ENCODE measurements at places on chromosomes 1 and 21. TPM values are rescaled to one million over a fixed set of nuclear protein-coding genes. Genes with fewer than 3 reads are reported as not detected.

TENT5C gene
- 123 TPM for total RNA-seq

ANGPTL3 gene
- not detected for total RNA-seq

DNA sequence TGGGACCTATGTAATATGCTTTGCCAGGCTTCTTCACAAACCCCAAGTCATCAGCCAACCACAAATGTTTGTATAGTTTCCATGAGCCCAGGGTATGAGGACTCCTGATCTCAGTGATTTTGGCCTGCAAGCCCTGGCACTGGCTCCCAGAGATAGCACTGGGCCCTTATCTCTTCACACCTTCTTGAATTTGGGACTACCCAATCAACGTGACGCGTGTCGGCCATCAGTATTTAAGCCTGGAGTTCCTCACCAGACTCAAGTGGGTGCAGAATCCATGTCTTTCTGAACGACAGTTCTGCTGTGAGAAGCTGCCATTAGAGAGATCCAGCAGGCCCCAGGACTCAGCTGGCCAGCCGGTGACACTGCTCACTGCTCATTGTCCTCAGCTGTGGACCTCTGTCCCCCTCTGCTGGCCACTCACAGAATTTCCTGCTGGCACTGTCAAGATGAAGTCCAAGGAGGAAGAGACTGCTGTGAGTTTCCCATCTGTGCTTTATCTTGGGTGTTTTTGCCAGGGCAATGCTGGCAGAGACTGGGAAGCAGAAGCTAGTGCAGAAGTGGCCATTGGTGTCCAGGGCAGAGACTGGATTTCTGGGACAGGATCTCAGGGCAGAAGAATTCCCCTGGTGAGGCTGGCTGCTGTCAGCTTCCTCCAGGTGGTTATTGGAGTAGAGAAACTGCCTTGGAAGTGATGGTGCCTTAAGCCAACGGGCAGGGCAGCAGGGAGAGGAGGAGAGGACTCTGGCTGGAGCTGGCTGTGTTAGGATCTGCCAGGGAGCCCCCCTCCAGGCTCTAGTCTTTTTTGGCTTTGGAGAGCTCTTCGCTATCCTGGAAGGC is 28.4 kb downstream of the TMCC2 start:
- no peak overlapping the region for H3K27ac ChIP-seq
- H3K4me1 ChIP-seq, result peaks cover 6% of the 10 kb centered on the region
- DNase-seq, result peak; percentile 77
- no peak overlapping the region for H3K4me3 ChIP-seq
- no peaks in the 10 kb centered on the region for H3K36me3 ChIP-seq
- H3K27me3 ChIP-seq, result no peaks in the 10 kb centered on the region

EFNA3 gene
- total RNA-seq, result 0.22 TPM

DNA sequence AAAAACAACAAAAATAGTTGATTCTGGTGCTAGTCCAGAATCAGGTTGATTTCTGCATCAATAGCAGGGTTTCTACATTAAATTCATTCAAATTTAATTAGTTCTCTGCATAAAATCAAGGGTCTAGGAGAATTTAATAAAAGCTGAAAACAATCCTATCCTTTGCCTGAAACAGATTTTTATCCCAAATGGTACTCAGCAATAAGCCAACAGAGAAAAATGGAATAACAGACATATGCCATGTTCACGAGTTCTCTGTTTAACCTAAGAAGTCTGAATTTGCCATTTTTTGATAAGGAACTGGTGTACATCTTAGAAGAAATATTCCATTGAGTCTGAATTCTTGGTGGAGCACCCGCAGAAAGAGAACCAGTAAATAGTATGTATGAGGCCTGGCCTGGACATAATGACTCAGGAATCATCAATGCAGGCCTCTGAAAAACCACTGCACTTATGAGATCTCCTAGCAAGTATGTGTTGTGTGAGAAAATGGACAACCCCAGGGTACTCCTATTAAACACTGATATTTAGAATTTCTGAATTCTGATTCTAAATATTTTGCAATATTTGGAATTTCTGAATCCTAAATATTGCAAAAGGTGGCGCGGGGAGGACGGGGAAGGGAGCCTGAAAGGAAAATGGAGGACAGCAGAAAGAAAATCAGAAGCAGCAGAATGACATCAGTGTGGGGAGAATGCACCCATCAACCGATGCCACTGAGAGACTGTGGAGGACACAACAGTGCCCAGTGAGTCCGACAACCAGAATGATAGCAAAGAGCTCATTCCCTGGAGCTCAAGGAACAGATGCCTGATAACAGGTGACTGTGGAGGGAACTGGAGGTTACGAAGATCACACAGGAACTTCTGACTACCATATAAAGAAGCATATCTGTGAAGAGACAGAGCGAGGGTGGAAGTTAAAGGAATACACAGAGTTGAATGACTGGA is 97.6 kb downstream of the APP start:
- H3K27ac ChIP-seq, result no peak overlapping the region
- H3K4me1 ChIP-seq, result peaks cover 12% of the 10 kb centered on the region
- H3K4me3 ChIP-seq, result no peak overlapping the region
- no peak for DNase-seq

GRCh38 chr1:214441119-214441518 is 110.3 kb downstream of the PTPN14 start:
- H3K4me1 ChIP-seq, result no peaks in the 10 kb centered on the region
- no peaks in the 10 kb centered on the region for H3K27me3 ChIP-seq
- no peaks in the 10 kb centered on the region for H3K36me3 ChIP-seq
- DNase-seq, result no peak

CHML gene
- 9.1 TPM for total RNA-seq

GRCh38 chr1:60031146-60031545 is 42.4 kb downstream of the C1orf87 start:
- DNase-seq, result no peak
- H3K4me3 ChIP-seq, result no peak overlapping the region
- no peaks in the 10 kb centered on the region for H3K36me3 ChIP-seq
- no peak overlapping the region for H3K27ac ChIP-seq

DNA sequence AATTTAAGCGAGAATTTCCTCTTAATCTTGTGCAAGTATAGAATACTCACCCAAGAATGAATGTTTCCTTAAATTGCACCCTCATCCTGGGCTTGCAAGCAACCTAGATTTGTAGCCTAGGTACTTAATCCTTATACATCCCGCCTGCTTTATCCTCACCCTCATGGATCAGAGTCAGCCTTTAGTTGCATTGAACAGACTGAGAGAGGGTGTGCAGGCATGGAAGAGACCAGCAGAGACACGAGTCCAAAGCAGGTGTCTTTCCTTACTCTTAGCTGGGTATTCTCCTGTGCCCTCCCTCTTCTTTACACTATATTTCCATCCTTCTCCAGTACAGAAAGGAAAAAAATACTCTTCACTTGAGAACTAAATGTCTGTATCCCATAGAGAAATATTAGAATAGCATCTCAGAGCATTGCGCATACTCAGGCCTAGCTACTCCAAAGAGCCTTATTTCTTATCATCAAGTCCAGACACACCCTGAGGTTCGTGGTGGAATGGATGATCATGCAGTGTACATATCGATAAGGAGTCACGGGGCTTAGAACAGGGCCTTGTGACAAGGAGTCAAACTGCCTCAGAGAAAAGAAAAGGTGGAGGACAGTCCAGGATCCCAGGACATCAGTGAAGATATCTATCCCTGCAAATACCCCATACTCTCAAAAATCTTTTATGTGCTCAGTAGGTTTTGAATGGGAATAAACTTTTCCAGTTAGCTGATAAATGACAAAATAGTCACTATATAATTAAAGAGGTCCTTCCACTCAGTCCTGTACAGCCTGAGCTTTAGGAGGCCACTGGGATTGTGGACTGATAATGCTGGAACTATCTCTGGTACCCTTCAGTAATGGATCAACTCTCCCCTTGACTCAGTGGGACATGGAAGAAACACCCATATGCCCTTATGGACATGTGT is 297.9 kb downstream of the GRIK1 start:
- no peaks in the 10 kb centered on the region for H3K4me1 ChIP-seq
- no peaks in the 10 kb centered on the region for H3K27me3 ChIP-seq
- no peak overlapping the region for H3K4me3 ChIP-seq
- H3K36me3 ChIP-seq, result no peaks in the 10 kb centered on the region

GRCh38 chr1:42913426-42914091 is 45.1 kb downstream of the SLC2A1 start:
- no peaks in the 10 kb centered on the region for H3K36me3 ChIP-seq
- DNase-seq, result peak; percentile 70
- H3K27ac ChIP-seq, result no peak overlapping the region
- H3K4me1 ChIP-seq, result no peaks in the 10 kb centered on the region
- no peak overlapping the region for H3K4me3 ChIP-seq

DNA sequence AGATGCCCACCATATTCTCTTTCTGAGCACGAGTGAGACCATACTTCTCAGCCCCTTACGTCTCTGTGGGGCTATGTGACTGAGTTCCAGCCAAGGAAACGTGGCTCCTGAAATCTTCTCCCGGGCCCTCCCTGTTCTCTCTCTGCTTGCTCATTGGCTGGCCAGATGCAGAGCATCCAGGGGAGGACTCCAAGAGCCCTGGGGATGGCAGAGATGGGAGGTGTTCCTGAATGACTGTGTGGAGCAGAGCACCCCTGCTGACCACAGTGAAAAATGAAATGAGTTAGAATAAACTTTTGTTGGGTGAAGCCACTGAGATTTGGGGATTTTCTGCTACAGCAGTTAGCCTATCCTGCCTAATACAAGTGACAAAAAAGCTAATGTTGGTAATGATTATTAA is 23.8 kb downstream of the KIAA0040 start:
- no peaks in the 10 kb centered on the region for H3K27me3 ChIP-seq
- no peak overlapping the region for H3K4me3 ChIP-seq
- H3K36me3 ChIP-seq, result peaks cover 88% of the 10 kb centered on the region
- no peak for DNase-seq
- no peak overlapping the region for H3K27ac ChIP-seq
- peaks cover 28% of the 10 kb centered on the region for H3K4me1 ChIP-seq

DNA sequence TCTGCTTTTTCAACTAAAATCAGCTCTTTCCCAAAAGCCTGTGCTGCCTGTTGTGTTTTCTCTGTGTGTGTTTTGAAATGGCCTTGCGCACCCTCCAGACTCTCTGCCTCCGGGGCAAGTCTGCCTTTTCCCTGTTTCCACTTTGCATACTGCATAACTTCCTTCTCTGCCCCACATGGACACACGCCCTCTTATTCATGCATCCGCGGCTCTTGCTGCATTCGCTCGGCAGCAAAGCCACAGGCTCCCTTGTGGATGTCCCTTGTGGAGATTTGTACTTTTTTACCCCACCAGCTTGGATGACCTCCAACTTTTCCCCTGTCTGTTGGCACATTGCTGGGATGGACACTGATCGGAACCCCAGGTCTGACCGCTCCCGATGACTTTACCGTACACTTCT is 147.6 kb downstream of the ADSS2 start:
- no peak overlapping the region for H3K4me3 ChIP-seq
- no peak overlapping the region for H3K27ac ChIP-seq
- peaks cover 10% of the 10 kb centered on the region for H3K4me1 ChIP-seq
- no peaks in the 10 kb centered on the region for H3K36me3 ChIP-seq
- H3K27me3 ChIP-seq, result no peaks in the 10 kb centered on the region

WNT2B gene
- total RNA-seq, result 0.33 TPM

GRCh38 chr1:114350731-114351445 is 160.1 kb downstream of the TRIM33 start:
- no peak for DNase-seq
- H3K27me3 ChIP-seq, result no peaks in the 10 kb centered on the region
- no peak overlapping the region for H3K4me3 ChIP-seq
- peaks cover 17% of the 10 kb centered on the region for H3K4me1 ChIP-seq
- H3K36me3 ChIP-seq, result no peaks in the 10 kb centered on the region
- H3K27ac ChIP-seq, result no peak overlapping the region

PLPPR4 gene
- total RNA-seq, result not detected

- H3K4me1 ChIP-seq, result peaks cover 48% of the 10 kb centered on the region
- peak within 1 kb of the TSS; percentile 90 for H3K4me3 ChIP-seq
- H3K27ac ChIP-seq, result peak within 1 kb of the TSS; percentile 86
- DNase-seq, result peak; percentile 98
- no peaks in the 10 kb centered on the region for H3K27me3 ChIP-seq
- H3K36me3 ChIP-seq, result peaks cover 29% of the 10 kb centered on the region
Measured at GRCh38 chr1:27321813-27322568, at the start of gene TMEM222. TMEM222 (plus strand) TSS chr1:27322163; CDS start chr1:27322198, 35 bp downstream.

DNA sequence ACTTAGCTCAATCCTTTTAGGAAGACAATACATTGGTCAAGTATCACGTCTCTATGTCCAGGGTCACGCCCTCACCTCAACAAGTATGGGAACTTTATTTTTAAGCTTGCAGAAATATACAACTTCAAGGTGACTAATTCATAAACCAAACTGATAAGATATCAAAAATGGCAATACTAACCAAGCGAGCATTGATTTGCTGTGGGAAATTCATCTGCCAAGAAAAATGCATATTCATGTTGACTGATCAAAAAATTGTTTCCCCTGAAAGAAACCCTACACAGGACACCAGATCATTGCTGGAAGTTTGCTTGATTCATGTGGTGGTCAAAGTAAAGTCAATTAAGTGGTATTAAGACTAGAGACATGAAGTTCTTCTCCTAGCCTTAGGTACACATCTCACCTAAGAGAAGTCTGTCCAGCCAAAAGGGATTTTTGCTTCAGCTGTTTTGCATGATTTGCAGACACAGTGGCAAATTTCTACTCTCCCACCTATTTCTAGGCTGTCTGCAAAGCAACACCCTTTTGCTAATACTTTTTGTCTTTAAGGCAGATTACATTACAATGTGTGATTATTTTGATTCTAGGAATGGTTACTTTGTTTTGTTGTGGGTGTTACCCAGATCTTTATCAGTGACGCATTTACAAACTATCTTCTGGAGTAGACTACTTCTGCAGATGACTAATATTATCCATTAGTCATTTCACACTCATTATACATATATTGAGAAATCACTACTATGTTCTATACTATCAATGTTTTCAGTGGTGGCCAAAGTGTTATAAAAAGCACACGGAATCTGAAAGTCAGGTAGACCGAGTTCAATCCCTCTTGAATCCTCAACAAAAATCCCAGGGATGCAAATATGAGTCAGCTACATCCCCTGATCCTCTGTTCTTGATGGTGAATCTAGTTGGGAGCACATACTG is 12.4 kb downstream of the SAMSN1 start:
- no peaks in the 10 kb centered on the region for H3K27me3 ChIP-seq
- peak overlapping the region; percentile 94 for H3K27ac ChIP-seq
- H3K36me3 ChIP-seq, result peaks cover 3% of the 10 kb centered on the region
- H3K4me1 ChIP-seq, result peaks cover 21% of the 10 kb centered on the region
- peak overlapping the region; percentile 46 for H3K4me3 ChIP-seq

Data from CD4-positive, alpha-beta T cell (primary cell).